ENCODE measurements at places on chromosomes 3 and 15.

GRCh38 chr3:114551770-114552526 lies 258.1 kb downstream of the TIGIT start:
- peak; percentile 82 for DNase-seq

DNA sequence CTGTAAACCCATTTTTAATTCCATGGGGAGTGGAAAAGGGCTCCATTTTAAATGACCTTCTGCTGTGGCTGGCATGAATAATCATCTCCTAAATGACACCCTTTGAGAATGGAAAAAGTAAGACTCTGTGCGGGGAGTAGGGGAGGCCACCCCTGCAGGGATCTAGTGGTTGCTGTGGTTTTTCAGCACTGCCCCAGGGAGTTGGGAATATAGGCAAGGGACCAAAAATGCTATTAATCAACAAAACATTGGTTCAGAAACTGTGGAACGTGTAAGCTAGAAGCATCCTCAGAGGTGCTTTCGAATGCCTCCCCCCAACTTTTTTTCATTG lies 30.1 kb upstream of the ADAMTS7 start:
- no peak for DNase-seq

- DNase-seq: no peak
Measured at GRCh38 chr3:108241721-108242120, 19.5 kb upstream of the IFT57 start.

GRCh38 chr15:83709241-83709640 lies 55.3 kb downstream of the ADAMTSL3 start:
- DNase-seq: peak; percentile 57

DNA sequence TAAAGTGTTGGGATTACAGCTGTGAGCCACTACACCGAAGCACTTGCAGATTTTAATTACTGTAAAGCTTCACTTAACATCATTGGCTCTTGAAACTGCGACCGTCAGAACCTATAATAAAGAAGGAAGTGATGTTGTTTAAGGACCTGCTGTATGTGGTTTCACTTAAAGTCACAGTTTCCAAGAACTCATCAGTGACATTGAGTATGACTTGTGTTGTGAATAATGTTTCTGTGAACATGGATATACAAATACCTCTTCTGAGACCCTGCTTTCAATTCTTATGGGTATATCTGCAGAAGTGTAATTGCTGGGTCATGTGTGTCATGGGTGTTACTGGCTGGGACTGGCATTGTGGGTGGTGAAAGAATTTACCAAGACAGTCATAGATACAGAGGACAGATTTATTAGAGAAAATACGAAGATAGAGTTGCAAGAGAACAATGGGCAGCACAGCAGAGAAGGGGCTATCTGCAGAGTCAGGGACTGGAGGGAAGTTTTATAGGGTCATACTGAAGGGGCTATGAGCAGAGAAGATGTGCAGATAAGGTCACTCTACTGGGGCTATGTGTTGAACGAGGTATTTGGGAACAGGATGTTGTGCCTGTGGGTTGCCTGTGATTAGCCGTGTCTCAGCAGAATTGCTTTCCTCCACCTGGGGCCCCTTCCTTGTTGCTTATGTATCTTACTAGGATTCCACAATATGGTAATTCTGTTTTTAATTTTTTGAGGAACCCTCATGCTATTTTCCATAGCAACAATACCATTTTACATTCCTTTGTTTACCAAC lies 4.5 kb downstream of the NDUFB5 start:
- no peak for DNase-seq

- DNase-seq: no peak
Measured at GRCh38 chr3:76940181-76940770, 99.6 kb upstream of the ROBO2 start.

DNA sequence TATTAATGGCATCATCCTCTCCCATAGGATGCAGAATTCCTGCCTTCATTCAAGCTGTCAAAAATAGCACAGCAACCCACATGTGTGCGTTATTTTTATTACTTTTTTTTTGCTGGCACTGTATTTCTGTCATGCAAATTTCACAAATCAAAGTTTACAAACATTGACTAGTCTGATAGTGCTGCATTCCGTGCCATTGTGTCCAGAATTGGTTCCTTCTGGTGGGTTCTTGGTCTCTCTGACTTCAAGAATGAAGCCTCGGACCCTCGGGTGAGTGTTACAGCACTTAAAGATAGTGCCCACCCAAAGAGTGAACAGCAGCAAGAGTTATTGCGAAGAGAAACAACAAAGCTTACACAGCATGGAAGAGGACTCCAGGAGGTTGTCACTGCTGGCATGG lies 490.2 kb downstream of the GABRG3 start:
- DNase-seq: no peak

DNA sequence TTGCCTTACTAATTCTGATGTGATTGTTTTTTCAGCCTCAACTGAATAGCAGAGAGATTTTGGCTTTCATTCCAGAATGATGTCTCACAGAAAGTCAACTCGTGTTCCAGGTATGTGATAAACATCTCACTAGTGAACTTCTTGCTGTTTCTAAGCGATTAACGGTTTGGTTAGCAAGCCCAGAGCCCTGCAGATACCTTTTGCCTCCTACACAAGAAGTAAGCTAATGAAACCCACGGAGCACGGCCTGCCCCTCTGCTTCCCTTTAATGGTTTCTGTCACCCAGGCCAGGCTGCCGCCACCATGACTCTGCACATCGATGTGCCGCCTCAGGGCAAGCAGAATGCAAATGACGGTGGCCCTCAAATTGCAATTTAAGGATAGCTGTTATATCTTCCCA lies 155.9 kb upstream of the ICE2 start:
- DNase-seq: no peak
